IMR-90 (cell line): ENCODE measurements at places on chromosomes 11 and 22.

DNA sequence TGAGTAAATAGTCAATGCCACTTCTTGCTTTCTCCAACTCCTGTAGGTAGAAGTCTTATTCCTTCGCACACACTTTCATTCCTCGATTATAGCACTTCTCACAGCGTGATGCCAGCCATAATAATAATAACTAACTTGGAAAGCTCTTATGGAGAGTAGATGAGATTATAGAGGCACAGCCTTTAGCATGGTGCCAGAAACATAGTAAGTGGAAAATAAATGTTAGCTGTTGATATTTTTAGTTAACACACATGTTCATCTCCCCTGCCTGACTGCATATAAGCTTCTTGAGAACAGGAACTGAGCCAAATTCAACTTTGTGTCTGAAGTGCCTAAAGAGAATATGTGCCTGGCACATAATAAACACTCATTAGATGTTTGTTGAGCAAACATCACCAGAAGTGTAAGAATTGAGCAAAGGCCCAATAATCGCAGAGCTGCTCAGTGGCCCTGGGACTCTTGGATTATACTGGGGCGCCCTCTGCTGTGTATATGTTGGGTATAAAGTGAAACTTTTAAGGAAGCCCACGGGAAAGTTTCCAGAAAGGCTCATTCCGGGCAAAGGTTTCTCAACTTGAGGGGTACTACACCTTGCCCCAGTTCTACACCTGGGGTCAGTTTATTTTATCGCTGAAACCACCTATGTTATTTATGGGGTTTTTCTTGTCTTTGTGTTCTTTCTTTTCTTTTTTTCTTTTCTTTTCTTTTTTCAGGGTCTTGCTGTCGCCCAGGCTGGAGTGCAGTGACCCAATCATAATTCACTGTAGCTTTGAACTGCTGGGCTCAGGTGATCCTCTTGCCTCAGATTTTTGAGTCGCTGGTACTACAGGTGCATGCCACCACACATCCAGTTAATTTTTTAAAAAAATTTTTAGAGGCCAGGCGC, 22.3 kb downstream of the SLN start:
- peak; percentile 51 for DNase-seq

DNA sequence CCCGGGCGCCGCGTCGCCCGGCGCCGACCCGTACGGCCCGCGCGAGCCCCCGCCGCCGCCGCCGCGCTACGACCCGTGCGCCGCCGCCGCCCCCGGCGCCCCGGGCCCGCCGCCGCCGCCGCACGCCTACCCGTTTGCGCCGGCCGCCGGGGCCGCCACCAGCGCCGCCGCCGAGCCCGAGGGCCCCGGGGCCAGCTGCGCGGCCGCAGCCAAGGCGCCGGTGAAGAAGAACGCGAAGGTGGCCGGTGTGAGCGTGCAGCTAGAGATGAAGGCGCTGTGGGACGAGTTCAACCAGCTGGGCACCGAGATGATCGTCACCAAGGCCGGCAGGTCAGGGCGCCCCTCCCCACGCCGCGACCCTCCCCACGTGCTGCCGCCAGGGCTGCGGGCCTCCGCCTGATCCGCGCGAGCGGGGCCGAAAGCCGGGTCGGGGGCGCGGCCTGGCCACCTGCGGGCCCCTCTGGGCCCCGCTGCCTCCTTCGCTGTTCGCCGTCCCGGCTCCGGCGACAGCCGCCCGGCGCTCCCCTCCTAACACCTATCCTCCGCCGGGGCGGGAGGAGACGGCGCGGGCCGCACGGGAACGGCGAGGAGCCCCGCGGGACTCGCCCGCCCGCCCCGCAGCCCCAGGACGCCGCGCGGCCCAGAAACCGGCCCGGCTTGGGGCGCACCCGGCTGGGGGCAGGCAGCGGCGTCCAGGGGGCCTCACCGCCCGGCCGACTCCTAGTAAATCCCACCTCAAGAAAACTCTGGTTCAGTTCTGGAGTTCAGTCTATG, 560 bp downstream of the TBX1 start:
- no peak for DNase-seq

DNA sequence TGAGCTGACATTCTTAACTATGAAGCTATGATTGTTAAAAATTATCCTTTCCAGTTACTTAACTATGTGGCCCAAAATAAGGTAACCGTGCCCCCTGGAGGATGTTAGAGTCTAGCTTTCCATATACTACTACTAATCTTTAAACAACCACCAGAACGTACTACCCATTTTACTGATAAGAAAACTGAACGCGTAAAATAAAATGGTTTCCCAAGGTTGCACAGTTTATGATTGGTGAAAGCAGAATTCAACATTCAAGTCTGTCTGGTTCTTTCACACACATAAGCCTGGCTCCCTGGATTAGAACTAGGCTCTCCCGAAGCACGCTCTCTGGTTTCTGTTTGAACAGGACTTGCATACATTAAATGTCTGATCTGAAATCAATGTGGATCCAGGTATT, 437.8 kb upstream of the CCDC90B start:
- DNase-seq = peak; percentile 62

- DNase-seq = no peak
Observed at GRCh38 chr22:23073526-23074229, 3.4 kb downstream of the GNAZ start.

DNA sequence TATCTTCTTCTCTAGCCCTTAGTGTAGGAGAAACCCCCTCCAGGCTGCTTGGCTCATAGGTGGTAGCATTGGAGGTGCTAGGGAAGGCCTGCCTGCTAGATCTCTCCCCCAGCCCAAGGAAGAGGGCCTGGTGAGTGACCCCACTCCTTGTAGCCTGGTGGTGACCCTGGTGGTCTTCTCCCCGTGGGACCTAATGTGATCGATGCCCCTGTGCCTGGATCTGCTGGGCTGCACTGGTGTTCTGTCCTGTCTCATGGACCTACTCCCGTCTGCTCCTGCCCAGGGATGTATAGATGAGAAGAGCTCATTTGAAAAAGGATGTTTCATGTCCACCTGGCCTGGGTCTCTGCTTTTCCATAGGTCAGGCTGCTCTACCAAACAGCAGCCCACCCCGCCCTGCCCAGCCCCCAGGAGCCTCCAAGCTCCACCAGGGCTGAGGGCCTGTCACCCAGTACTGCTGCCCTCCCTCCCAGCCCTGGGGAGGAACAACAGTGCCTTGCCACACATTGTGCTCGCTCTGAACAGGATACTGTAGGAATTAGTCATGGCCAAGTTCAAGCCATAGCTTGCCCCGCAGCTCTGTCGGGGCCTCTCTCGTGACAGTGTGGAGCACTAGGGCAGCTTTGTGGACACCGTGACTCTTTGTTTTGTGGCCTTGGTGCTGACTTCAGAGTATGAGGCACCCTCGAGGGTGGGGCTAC, 19.7 kb downstream of the SLC37A2 start:
- DNase-seq = peak; percentile 88
